ENCODE measurements at places on chromosomes 6 and 20.

DNA sequence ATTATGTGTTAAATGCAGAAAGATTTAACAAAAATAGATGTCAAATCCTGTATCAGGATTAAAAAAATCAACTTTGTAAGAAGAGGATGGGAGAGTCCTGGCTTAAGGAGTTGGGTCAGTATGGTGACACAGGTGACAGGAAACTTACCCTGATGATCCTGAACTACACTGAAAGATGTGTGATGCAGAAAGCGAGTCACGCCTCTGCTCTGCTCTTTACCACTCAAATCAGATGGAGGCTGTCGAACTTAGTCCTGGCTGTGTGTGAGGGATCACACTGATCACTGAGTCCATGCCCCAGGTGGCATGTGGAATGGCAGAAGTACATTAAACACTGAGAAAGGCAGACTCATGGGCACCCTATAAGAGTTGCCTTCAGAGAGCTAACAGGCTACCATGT lies 92.9 kb downstream of the GJA10 start:
- DNase-seq = no peak

DNA sequence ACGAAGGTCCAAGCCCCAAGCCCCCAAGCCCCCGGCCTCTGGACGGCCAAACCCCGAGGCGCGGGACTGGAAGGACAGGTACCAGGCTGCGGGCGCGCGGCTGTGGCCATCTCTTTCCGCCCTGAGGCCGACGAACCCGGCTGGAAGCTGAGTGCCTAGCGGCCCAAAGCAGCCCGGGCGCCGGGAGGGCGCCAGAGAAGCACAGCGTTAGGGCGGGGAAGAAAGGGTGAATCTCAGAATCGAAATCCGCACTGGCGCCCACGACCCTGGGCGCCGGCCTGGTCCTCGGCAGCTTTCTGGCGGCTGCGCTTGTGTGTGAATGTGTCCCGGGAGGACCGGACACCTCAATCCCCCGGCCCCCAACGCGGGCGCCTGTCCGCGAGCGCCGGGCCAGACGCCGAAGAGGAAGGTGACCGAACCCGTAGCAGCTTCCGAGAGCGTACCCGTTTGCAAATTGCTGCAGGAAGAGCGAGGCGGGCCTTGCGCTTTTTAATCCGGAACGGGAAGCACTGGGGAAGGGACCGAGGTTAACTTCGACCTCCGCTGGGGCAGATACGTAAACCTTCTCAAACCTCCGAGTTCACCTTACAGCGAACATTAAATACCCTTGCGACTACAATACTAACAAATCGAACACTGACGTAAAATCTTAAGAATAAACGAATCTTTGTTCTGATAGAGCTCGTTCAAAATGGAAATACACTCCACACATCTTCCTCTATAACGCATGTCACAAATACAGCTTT lies 2.9 kb downstream of the NRN1 start:
- peak; percentile 77 for DNase-seq

DNA sequence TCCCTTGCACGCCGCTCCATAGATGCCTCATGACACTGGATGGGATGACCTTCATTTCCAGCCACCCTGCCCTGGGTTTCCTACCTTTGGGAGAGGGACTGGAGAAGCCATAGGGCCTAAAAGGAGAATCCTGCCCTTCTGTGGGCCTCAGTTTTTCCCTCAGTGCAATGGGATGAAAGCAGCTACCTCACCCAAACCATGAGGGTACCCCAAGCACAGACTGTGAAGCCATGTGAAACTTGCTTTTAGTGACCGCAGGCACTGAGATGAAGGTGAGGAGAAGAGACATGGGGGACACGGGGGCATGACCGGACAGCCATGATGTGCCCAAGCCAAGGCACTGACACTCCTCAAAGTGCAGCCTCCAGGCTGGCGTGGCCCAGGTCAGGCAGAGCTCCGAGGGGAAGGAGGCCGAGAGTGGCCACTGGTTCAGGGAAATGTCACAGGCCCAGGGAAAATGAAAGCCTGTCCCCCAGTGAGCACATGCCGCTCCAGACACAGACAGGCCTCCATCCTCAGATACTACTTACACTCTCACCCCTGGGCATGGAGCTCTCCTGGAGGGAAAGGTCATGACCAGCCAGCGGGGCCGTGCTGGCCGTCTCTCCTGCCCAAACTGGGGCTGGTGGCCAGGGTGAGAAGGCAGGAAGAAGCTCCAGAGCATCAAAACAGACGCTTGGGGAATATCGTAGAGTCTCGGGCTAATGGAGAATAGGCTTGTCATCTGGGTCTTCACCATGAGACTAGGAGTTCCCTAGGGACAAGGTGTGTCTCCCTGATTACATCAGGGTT lies 116.2 kb downstream of the GRM4 start:
- DNase-seq = no peak

DNA sequence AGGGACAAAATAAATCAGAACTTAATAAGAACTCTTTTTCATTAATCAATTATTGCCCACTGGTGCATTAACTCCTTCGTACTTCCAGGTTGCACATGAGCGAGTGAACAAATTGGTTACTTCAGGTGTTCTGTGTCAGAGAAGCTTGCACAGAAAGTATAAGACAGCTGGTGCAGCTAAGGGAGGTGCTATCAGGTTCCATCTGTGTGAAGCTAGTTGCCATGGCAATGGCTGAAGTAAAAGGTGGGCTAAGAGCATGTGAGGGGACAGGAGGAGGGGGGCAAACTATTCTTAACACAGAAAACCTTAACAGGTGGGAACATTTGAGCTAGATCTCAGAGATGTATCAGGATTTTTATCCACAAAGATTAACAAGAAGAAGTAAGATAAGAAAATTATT lies 81.6 kb downstream of the MANEA start:
- no peak for DNase-seq

DNA sequence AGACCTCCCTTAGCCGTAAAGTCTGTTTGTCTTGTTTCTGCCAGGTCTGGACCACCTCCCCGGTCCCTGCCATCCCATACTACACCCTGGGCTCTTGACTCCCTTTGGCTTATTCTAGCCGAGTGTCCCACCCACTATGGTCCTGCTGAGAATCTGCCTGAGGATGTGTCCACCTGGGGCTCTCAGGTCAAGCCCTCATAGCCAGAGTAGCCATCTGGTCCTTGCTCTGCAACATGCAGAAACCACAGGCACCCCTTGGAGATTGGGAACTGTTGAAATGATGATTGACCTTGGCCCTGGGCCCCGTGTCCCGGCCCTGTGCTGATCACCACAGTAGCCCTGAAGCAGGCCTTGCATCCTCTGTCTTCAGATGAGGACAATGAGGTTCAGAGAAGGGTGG lies 44.0 kb downstream of the VSTM2L start:
- no peak for DNase-seq

GRCh38 chr6:3748208-3749066 lies 3.1 kb downstream of the PXDC1 start:
- peak; percentile 79 for DNase-seq

DNA sequence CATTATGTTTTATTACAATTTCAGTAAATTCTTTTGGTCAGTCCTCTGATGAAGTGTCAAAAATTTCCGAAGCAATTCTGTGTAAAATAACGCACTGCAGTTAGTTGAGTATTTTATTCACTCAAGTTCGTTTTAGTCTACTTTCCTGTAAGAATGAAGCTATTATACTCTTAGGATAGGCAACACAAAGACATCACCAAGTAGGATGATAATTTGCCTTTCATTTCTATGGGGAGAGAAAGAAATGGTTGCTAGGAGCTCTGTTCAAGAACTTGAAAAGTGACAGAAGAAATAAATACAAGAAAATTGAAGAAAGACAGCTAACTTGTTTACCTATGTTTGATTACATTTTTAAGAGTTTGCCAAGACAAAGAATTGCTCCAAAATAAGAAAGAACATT lies 290.4 kb downstream of the EYS start:
- DNase-seq = no peak

DNA sequence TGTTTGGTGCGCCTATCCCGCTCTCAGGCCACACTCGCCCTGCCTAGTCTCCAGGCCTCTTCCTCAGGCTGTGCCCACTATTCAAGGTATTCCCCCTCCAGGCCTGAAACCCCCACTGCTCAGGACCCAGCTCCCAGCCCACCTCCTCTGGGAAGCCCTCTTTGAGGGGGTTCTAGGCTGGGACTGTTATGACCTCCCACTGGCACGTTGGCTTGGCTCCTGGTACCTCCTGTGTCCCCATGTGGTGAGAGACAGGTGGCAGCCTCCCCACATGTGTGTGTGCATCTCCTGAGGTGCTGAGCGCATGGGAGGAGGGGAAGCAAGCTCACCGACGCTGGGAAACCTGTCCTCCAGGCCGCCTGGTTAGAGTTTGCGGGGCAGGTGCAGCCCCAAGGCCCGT lies 82.5 kb downstream of the EDN3 start:
- DNase-seq = no peak

DNA sequence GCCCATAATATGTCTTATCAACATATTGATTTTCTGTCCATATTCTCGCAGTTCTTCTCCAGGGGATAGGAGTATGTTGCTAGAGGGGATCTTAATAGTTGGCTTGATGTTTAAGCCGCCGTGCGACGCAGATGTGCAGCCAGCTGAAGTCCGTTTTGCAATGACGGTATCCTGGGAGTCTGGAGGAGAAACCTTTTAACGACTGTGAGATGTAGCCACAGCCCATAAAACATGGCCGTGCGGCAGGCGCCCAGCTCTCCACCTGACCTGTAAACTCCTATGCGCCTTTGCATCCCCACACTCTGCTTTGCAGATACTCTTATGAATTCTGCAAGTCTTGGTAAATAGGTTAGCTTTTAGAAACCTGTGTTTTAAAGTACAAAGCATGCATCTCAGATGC lies 36.9 kb downstream of the BMP6 start:
- no peak for DNase-seq

DNA sequence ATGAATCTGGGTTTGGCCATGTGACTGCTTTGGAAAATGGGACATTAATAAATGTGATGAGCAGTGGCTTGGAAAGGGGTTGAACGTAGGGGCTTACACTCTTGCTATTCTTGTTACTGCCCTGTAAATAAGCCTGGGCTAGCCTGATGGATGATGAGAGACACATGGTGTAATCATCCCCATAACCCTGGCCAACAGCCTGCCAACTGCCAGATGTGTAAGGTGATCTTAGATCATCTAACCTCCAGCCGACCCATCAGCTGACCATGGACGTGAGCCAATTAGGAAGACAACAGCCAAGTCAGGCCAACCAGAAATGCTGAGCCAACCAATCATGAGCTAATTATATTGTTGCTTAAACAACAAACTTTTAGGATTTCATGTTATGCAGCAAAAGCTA lies 25.2 kb downstream of the FBXO30 start:
- no peak for DNase-seq

DNA sequence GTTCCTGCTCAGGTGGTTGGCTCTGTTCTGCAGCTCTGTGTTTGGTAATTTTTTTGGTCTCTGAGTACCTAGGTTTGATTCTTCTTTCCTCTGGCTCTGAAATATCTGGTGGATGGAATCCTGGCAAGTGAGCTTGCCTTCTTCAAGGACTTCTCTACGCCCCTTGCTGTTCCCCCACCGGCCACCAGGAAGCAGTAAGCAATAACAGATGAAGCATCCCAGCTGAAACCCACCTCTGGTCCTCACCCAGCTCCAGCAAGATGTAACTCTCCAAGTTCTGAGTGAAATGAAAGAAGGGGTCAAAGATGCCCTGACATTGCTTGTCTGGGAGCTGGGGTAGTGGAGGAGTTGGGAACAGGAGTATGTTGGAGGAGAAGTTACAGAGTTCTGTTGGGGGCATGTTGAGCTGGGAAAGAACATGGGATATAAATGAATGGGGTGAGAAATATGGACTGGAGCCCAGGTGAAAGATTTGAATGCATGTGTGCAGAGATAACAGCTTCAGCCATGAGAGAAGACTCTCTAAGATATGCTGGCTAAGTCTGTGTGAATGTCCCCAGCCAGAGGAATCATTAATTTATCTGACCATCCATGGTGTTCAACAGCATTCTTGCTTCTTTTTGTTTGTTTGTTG lies 51.3 kb upstream of the GLP1R start:
- peak; percentile 17 for DNase-seq

DNA sequence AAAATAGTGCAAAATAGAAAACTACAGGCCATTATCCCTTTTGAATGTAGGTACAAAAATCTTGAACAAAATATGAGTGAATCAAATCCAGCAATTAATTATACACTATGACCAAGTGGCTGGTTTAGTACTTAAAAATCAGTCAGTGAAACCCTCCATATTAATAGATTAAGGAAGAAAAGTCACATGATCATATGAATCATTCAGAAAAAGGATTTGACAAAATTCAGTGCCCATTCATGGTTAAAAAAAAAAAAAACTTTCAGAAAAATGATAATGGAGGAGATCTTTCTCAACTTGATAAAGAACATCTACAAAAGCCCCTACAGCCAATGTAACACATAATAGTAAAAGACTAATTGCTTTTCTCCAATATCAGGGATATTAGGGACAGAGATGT lies 75.0 kb downstream of the FAM120B start:
- DNase-seq = peak; percentile 41
